ENCODE measurements at places on chromosomes 6 and 20.

DNA sequence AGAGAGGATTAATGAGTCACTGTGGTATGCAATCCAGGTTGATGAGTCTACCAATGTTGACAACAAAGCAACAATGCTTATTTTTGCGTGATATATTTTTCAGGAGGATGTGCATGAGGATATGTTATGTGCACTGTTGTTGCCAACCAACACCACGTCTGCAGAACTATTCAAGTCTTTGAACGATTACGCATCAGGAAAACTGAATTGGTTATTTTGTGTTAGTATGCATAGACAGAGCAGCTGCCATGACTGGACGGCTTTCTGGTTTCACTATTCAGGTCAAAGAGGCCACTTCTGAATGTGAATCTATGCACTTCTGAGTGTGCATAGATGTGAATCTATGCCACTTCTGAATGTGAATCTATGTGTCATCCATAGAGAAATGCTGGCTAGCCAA lies 134.0 kb upstream of the GRIK2 start:
- DNase-seq, result no peak

GRCh38 chr6:89045011-89045387 lies 35.6 kb upstream of the PNRC1 start:
- no peak for DNase-seq

GRCh38 chr6:108250240-108250866 lies 10.5 kb downstream of the SNX3 start:
- peak; percentile 61 for DNase-seq

GRCh38 chr20:62065674-62066338 lies at the start of gene TAF4:
TAF4 (minus strand) TSS chr20:62065881; CDS start chr20:62065810, 71 bp downstream.
- peak; percentile 78 for DNase-seq

GRCh38 chr6:37308069-37308815 lies 45.5 kb upstream of the RNF8 start:
- no peak for DNase-seq

DNA sequence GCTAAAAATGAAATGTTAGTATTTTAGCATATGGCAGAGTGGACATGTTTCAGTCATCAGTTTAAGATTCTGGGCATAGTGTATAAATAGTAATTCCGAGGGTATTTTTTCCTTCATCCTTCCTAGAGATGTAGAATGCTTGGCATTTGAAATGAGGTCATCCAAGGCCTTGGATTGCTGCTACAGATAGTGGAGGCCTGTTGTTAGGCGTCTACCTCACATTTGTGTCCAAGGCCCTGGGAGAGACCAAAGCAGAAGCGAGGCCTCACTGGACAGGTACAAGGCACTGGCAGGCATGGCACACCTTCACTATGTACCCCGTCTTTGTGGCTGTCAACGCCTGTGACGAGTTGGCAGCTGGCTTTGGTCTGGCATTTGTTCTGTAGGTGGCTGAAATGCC lies 58.0 kb downstream of the DTD1 start:
- no peak for DNase-seq

DNA sequence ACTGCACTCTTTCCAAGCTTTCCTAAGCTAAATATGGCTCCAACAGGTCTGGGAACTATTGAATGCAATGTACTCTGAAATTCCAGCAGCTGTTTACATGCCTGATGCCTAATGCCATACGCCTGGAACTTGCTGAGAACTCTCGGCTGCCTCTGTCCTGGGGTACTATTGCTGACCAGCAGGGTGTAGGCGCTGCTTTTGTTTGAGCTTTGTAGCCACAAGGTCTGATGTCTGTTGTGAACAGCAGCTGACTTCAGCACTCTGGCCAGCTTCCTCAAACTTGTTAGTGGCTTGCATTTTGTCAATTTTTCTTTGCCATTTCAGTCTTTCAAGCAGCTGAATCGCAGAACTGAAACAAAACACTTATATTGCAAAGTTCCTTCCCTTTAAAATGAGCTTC lies 26.7 kb downstream of the SAYSD1 start:
- peak; percentile 55 for DNase-seq

DNA sequence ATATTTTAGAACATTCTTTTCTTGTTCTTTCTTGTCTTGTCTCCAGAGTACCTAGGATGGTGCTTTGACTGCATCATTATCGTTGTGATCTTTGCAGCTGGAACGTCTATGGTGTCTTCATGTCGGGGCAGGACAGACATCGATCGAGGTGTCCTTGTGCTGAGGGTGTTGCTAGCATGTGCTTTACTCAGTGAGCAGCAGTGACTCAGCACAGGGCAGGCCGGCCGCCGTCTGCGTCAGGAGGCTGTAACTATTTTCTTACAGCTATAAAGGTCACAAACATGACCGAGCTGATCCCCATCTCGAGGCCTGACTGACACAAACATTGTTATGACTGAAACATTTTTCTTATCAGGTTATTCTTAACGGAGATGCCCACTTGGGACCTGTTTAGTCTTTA lies 14.9 kb upstream of the CTCFL start:
- DNase-seq, result peak; percentile 28

DNA sequence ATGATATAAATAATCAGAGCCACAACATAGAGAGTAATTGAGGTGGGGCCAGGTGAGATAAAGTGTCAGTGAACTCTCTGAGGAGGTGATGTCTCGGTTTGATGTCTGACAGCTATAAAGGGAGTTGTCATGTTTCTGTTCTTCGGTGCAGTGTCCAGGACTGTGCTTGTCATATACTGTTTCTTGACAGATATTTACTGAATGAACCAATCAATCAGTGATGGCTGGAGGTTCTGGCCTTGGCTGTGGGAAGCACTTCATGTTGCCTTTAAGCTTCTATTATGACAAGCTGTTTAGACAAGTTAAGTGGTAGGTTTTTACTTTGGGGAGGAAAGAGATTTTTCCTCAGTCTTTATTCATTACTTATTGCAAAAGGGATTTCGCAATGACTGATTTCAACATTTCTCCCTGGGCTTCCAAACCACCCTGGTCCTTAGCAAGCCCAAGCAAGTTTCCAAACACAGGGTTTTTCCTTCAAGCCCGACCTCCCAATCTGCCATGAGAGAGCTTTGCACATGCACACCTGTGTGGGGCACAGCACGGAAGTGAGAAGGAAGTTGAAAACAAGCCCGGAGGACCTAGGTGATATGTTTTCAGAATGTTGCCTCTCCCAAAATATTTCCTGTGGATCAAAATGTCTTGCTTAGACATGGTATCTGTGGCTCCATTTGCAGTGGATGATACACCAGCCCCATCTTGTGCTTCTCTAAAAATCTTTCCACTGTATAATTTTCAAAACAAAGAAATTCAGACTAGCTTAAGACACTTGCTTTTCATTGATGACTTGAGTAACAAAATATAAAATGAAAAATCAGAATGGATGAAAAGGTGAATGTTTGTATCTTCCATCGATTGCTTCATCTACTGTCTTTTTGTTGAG lies 567.3 kb upstream of the BTBD3 start:
- no peak for DNase-seq

DNA sequence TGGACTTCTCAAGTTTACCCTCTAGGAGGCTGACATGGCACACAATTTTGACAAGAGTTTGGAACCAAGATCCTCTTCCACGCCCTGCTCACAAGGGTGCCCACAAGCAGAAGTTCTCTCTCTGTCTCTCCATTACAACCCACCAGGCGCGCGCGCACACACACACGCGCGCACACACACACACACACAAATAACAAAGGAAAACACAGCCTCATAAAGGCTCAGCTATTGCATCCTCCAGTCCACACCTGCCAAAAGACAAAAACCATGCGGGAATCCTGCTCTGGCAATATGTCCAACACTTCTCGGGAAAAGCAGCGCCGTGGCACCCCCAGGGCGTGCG lies 870 bp downstream of the PAK5 start:
- no peak for DNase-seq

- DNase-seq, result no peak
Observed at GRCh38 chr20:34022839-34023234, 29.1 kb downstream of the RALY start.

GRCh38 chr20:44031001-44031574 lies 116.4 kb downstream of the TOX2 start:
- no peak for DNase-seq

DNA sequence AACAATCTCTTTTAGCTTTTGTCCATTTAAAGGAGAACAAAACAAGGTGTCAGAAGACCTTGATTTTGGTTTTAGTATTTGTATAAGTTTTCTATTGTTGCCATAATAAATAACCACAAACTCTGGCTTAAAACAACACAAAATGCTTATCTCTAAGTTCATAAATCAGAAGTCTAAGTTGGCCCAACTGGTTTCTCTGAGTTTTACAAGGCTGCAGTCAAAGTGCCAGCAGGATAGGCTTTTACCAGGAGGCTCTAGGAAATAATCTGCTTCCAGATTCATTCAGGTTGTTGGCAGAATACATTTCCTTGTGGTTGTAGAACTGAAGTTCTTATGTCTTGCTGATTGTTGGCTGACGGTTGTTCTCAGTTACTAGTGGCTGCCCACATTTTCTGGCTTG lies 147.2 kb upstream of the HMGCLL1 start:
- DNase-seq, result no peak

GRCh38 chr6:55208478-55209458 lies 34.5 kb downstream of the HCRTR2 start:
- DNase-seq, result no peak

GRCh38 chr6:158068156-158068892 lies 86.7 kb downstream of the SYNJ2 start:
- DNase-seq, result no peak
